ENCODE measurements at places on chromosomes 4 and X.
A peak's percentile ranks its signal among the peaks of the same experiment; 100 is the strongest.

DNA sequence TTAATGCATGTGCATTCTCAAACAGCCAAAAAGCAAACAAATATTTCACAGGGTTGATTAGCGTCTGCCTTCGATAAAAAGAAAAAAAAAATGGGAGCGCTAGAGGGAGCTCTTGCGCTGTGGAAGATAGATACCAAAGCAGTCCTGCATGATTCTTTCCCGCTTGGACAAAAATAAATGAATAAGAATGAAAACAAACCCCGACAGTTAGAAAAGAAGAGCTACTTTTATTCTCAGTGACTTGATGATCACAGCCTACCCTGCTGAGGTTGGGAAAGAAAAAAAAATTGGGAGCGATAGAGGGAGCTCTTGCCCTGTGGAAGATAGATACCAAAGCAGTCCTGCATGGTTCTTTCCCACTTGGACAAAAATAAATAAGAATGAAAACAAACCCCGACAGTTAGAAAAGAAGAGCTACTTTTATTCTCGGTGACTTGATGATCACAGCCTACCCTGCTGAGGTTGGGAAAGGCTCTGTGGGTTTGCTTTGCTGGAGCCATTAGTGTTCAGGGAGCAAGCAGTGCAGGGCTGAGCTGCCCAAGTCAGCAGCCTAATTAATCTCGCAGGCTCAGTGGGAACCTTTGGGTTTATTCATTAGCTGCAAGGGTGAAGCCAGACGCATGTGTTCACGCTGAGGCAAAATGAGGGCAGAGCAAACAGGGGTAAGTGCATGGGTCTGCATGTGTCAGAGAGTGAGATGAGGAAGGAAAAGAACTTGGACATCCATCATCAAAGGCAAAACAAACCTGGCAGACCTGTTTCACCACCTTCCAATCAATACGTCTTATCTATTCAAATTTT lies 249.3 kb upstream of the PRKX start:
- DNase-seq: no peak

GRCh38 chr4:19945501-19945900 lies 306.2 kb upstream of the SLIT2 start:
- DNase-seq: no peak

DNA sequence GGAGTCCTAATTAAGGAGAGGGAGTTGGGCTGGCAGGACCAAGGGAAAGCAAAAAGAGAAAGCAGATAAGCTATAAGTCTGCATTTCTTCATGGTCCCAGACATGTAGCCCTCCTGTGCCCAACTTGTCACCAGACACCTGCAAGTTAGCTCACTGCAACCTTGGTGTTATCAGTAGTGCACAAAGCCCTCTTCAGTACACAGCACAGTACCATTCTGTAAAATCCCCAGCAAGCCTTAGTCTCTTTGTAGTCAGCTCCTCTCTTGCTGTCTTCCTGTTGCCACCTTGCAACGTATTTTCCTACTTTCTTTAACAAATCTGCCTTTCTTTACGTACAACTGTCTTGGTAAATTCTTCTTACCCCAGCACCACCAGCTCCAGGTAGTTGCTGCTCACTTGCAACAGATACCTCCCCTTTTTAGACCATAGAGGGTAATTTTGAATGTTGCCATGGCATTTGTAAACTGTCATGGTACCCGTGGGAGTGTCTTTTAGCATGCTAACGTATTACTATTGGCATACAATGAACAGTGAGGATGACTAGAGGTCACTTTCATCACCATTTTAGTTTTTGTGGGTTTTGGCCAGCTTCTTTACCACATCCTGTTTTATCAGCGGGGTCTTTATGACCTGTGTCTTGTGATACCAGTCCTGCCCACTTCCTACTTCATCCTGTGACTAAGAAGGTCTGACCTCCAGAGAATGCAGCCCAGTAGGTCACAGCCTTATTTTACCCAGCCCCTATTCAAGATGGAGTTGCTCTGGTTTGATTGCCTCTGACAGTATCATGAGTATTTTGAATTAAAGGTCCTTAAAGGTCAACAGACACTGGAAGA lies 28.3 kb upstream of the AP1S2 start:
- no peak for DNase-seq

GRCh38 chrX:6026429-6026828 lies 202.2 kb downstream of the NLGN4X start:
- DNase-seq: no peak

DNA sequence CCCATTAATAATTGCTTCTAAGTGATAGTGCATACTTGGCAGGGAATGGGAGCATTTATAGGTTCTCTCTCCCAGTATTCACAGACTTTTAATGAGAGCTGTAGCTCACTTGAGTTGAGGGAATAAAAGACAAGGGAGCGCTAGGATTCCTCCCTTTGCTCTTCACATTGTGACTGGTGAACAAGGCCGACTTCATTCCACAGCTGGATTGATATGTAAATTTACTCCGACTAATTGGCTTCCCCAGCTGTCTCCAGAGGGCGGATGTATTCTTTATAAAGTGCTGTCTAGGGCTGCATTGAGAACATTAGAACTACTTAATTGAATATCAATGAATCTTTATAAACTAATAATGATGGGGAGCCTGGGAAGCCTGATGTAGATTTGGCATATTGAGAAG lies 63.4 kb downstream of the GPR50 start:
- DNase-seq: no peak

DNA sequence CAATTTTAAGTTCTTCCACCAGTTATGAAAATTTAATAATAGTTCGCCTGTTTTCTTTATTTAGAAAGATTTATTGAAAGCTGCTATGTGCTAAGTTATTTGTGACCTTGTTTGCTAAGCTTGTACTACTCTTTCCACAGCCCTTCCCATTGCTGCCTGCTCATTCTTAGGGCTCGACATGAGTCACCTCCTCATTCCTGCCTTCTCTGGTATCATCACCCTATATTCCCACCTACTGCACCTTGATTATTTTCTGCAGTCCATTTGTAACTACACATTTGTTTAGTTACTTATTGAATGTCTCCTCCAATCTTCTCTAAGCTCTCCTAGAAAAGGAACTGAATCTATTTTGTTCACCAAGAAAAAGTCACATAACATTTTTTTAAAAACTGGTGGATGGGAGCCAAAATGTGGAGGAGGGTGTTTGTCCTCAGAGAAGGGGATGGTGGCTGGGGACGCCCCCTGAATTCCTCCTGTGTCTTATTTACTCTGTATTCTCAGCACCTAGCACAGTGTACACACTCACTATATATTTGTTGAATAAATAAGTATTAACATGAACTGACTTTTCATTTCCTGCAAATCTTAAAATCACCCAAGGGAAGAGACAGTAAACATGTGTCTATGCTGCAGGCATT lies 3.7 kb upstream of the RAB9A start:
- no peak for DNase-seq

GRCh38 chr4:108113229-108113628 lies 55.5 kb downstream of the LEF1 start:
- DNase-seq: no peak

GRCh38 chrX:1029494-1029893 lies 183.0 kb downstream of the CRLF2 start:
- DNase-seq: no peak

- no peak for DNase-seq
These were observed 457.6 kb downstream of the KCTD8 start for GRCh38 chr4:43990963-43991362.

GRCh38 chr4:140901736-140902336 lies 145.7 kb upstream of the TBC1D9 start:
- no peak for DNase-seq

GRCh38 chr4:143559757-143560147 lies 46.2 kb downstream of the SMARCA5 start:
- DNase-seq: peak; percentile 44

- DNase-seq: no peak
These were observed 18.6 kb downstream of the SEC24D start for GRCh38 chr4:118817178-118817930.

GRCh38 chrX:10358958-10359357 lies 202.2 kb downstream of the CLCN4 start:
- DNase-seq: no peak

GRCh38 chrX:112377481-112377880 lies 294.9 kb upstream of the TRPC5 start:
- no peak for DNase-seq

DNA sequence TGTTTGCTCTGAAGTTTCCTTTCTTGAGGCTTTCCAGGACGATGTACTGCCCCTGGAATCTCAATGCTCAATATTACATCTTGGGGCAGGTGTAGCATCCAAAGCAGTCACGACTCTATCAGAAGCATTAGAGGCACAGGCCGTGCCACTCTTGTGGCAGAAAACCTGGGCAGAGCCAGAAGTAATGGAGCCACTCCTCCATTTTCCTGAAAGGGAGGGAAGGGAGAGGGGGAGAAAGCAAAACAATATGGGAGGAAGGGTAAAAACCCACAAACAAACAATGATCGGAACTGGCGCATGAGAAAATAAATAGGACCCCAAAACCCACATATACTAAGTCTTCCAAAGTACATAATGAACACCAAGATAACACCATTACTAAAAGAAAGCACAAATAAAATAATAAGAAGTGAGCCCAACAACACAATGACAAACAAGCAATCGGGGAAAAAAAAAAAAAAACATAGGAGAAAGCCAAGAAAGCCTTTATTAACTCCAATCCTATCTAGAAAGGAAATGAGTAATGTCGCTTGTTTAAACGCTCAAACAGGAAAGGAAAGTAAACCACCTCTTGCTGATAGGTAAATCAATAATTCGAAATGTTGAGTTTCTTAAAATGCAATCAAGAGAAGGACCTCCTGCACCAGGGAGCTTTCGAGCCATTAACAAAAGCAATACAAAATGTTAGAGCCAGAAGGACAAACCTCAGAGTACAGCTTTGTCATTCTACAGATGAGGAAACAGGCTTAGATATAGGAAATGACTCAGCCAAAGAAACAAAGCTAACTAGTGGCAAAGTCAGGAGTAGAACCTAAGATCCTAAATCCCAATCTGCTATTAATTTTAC lies 117.4 kb downstream of the ATRX start:
- no peak for DNase-seq

GRCh38 chrX:147827070-147827469 lies 84.6 kb upstream of the FMR1 start:
- no peak for DNase-seq

- no peak for DNase-seq
These were observed 115.4 kb upstream of the STK26 start for GRCh38 chrX:131907488-131908314.

DNA sequence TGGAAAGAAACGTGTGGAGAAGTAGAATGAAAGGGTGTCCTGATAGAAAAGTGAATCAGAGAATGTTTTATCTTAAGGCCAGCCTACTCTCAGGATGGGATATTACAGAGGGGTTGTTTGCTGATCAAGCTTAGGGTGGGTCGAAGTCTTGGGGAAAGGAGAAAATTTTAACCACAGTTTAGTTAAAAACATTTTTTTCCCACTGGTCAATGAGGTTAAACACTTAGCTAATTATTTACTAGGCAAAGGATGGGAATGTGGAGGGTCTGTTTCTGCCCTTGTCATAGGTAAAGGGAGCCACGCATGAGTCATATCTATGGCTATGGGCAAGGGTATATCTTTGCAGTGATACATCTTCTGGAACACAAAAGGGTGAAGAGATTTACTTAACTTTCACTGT lies 16.1 kb upstream of the SULT1E1 start:
- no peak for DNase-seq

DNA sequence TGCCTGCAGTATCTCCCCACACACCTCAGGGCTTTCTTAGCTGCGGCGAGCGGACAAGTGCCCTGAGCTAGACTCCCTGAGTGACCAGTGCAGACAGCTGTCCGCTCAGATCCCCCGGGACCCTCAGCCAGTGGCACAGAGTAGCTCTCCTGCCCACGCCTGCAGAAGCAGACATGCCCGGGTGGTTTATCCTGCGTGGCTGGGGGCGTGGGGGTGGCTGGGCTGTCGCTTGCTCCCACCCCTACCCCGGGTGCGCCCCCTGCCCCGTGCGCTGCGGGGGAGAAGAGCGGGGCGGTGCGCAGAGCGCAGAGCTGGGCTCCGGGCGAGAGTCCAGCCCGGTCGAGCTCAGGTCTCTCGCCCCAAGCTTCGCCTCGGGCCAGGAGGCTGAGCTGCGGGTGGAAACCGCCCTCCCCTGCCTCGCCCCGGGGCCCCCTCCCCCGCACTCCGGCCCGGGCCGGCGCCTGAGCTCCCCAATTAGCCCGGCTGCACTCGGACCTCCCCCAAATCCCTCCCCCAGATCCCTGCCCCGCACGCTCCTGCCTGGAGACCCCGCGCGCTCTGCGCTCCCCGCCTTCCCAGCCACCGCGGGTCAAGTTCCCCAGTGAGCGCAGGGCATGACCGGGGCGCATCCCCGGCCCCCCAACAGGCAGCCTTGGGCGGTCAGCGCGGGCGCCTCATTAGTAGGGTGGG lies 11.7 kb upstream of the SHOX start:
- DNase-seq: no peak

- DNase-seq: no peak
These were observed 175.4 kb downstream of the SH3BGRL start for GRCh38 chrX:81377329-81377728.

DNA sequence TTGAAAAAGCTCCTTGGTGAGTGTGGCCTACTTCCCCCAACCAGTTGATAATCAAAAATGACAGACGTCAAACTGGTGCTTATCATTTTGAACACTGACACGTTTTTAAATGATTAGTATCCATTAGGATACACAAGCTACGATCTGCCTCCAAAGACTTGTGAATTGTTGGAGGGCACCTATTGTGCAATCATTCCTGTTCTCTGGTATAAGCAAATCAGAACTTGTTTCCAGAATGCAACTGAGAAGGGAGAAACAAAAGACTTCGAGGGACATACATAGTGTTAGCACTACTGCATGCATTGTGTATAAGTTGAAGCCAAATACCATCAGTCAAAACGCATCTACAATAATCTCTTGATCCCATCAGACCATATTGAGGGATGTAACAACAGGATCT lies 11.6 kb downstream of the NPY2R start:
- DNase-seq: no peak

- no peak for DNase-seq
These were observed 14.1 kb upstream of the SCRG1 start for GRCh38 chr4:173413036-173413435.

DNA sequence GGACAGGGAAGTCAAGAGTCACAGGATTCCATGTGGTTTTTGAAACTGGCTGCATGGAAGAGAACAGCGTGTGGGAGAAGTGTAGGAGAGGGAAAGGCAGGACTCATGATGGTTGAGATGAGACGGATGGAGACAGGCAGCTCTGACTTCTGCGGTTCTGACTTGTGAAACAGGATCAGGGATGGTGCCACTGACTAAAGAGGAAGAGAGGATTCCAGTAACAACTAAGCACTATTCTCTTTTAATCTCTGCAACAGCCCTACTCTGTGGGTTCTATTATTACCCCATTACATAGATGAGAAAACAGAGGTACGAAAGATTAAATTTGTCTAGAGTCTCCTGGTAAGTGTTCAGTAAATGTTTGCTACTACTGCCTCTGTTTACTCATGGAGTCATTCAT lies 156.3 kb downstream of the CBR4 start:
- no peak for DNase-seq

- no peak for DNase-seq
These were observed 58.4 kb upstream of the HS3ST1 start for GRCh38 chr4:11487139-11487538.

GRCh38 chr4:60648774-60649173 lies 551.4 kb upstream of the ADGRL3 start:
- DNase-seq: no peak

Data from stimulated activated CD8-positive, alpha-beta memory T cell treated with anti-CD3 and anti-CD28 coated beads, Interleukin-15, amount 100 ng/mL, for 4 hours (primary cell).